NCI-H2081 treated with DMSO at 0.1 percent for 48 hours (cell line): ENCODE measurements at places on chromosomes 1 and 21.
A peak's percentile ranks its signal among the peaks of the same experiment; 100 is the strongest.

DNA sequence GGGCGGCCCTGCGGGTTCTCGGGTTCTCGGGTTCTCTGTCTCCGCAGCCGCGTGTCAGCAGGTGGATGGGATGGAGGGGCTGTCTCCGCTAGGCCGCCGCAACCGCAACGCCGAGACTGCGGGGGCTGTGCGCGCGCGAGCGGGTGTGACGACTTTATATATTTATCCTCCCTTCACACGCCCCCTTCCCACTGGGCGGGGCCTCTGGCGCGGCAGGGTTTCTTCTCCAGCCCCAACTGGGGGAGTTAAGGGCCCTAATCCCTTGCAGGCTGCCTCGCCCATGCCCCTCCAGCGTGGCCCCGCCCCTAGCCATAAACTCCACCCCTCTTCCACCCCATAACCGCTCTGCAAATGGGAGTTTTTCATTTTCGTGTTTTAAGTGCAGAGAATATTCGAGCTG, 3.4 kb downstream of the IGSF21 start:
- no peak for DNase-seq

- no peak for DNase-seq
Observed at GRCh38 chr1:169001353-169001752, 105.1 kb upstream of the ATP1B1 start.

DNA sequence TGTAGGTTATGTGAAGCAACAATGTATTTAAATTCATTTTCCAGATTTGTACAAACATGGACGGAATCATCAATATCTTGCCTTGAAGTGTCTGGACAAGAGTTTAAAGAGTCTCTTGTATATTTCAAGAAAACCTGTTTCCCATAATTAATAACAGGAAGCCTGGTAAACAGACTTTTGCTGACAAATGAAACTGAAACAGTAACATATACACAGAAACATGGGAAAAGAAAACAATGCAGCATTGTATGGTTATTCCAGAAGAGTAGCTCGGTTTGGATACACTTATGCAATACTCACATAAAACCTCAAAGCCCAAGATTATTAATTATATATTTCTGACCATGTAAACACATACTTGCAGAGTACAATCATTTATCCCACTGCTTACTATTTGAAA, 265.5 kb downstream of the PTPRC start:
- DNase-seq: no peak

DNA sequence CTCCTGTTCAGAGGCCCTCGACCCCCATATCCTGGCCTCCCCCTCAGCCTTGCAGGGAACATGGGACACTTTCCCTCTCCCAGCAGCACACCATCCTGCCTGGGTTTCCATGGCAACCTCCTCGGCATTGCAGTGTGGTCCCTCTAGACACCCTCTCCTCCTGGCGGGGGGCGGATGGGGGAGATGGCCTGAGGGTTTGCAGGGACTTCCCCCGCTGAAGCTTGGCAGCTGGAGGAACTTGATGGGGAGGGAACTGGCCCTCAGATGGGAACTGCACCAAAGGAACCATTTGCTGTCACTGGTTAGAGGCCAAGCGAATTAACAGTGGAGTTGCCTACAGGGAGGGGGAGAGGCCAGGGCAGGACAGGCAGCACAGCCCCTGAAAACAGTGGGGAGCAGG, 28.7 kb downstream of the RIMS3 start:
- DNase-seq: no peak

- no peak for DNase-seq
Observed at GRCh38 chr1:15028616-15029015, 124.9 kb upstream of the TMEM51 start.

DNA sequence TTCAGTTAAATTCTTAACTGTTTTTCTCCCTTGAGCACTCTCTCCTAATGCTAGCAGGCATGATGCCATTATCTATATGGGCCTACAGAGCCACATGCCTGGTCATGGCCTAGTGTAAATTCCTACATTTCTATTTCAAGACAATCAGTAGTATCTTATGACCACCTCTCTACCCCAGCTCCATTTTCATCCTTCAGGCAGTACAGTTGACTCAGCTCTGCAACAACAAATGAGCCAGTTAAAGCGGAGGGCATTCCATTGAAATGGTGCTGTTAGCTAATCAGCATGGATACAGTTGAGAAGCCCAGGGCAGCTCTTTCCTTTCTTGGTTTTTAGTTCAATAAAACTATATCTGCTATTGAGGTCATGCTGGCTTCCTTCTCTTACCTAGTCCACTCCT, 150.0 kb downstream of the PPP1R12B start:
- DNase-seq: no peak

DNA sequence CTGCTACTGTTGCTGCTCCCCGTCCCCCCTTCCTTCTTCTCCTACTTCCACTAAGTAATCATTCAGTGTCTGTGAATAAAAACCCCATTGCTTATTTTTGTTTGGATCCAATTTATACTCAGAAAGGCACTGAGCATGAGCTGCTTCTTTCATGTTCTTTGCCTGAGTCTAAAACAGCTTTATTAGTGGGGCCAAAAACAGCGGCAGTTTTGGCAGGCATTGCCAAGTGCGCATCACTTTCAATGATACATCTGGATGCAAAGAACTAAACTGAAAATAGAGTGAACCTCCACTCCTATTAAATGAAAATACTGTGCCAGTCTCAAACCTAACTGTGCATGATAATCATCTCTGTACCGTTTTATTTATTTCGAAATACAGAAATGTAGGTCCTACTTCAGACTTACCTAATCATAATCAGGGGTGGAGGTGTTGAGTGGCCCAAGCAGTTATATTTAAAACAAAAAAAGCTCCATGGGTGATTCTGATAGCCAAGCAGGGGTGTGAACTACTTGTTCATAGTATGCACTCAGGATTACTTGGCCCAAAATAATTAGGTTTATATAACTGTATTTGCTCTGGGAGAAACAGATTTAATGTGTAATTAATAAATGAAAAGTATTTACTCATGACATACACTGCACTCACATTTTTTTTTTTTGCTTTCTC, 48.4 kb downstream of the NEK7 start:
- no peak for DNase-seq

GRCh38 chr1:193555662-193556441, 369.4 kb upstream of the B3GALT2 start:
- DNase-seq: no peak

GRCh38 chr1:34790985-34791384, 1.8 kb upstream of the GJA4 start:
- no peak for DNase-seq

- no peak for DNase-seq
Observed at GRCh38 chr1:147611021-147611426, 59.3 kb downstream of the ACP6 start.

GRCh38 chr1:238409191-238409850, 518.6 kb upstream of the ZP4 start:
- no peak for DNase-seq

DNA sequence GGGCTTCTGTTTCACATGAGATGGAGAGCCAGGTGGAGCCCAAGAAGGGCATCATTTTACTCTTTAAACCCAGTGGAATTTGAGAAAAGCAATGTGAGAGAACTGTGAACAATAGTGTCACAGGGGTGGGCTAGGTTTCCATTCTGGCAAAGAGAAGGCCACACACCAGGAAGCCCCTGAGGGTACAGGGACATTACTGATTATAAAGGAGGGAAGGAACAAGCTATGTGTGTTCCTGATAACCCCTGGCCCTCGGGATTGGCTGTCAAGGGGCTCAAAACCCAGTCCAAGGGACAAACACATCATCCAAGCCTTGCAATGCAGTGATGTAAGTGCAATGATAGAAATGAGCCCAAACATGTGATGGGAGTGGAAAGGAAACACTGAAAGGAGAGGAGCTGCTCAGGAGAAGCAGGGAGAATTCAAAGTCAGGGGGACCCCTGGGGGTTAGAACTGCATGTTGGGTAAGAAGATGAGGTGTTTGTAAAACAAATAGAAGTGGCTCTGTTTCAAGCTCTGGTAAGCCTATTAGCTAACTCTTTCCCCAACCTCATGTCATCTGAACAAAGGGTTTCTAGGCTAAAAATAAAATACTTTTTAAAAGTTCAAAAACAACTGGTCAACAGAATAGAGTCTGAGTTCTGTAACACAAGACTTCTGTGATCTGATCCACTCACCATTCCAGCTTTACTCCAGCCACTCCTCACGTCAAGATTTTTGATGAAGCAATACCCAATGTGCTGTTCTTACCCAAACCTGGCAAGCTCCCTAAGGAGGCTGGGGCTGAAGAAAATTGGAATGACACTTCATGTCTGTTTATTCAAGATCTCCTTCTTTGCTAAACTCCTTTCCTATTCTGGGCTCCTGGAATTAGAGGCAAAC, 51.1 kb upstream of the IL12RB2 start:
- no peak for DNase-seq

DNA sequence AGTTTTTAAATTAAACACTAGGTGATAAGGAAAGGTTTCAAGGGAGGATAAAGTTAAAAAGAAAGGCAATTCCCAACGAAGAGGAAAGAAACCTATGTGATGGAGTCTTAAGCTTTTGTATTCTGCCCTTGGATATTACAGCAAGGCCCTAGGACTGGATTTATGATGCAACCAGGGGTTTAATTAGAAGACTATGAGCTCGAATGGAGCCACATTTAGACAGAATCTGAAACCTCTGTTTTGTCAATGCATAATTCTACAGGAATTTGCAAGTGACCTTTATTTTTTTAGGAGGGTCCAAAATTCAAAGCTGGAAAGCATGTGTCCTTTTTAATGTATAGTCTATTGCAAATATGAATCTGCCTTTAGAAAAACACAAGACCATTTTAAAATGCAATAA, 37.9 kb downstream of the TGFB2 start:
- DNase-seq: no peak

GRCh38 chr1:207933205-207933800, 22.4 kb upstream of the CD34 start:
- no peak for DNase-seq

- no peak for DNase-seq
Observed at GRCh38 chr1:180376253-180376652, 126.1 kb downstream of the ACBD6 start.

DNA sequence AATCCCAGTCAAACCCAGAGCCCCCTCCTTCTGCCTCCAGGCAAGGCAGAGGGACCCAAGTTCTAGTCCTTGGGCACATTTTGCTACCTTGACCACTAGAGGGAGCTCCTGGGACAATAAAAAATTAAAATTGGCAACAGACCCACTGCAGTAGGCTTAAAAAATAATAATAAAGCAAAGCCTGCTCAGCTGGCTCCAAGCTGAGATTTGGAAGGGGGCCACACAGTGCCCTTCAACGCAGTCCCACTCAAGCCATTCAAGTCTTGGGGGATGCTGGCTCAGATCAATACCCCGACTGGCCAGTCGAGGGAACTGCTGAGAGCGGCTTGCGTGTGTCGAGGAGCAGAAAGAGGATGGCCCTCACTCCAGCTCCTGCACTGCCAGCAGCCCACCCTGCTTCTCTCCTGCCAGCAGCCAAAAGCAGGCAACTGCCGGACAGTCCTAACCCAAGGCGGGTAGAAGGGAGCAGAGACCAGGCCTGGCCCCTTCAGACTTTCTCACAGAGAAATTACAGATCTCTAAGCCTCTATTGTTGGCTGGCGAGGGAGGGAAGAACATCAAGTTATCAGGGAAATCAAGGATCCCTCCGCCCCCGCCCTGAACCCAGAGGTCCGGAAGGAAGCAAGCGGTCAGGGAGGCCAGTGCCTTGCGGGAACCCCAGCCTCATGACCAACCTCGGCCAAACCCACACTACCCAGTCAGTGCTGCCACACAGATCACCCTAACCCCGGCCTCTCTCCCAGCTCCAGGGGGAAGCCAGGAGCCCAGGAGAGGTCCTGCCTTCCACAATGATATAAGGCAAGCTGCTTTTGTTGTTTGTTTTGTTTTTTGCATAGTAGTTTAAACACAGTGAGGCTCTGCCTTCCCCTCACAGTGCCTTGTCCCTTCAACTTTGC, 4.9 kb upstream of the ALDH4A1 start:
- DNase-seq: no peak

- no peak for DNase-seq
Observed at GRCh38 chr1:14055442-14056223, 355.6 kb downstream of the PRDM2 start.

GRCh38 chr1:94096797-94097549, 24.0 kb downstream of the ABCA4 start:
- DNase-seq: no peak

- peak; percentile 37 for DNase-seq
Observed at GRCh38 chr1:43934101-43934985, 742 bp downstream of the ARTN start.

DNA sequence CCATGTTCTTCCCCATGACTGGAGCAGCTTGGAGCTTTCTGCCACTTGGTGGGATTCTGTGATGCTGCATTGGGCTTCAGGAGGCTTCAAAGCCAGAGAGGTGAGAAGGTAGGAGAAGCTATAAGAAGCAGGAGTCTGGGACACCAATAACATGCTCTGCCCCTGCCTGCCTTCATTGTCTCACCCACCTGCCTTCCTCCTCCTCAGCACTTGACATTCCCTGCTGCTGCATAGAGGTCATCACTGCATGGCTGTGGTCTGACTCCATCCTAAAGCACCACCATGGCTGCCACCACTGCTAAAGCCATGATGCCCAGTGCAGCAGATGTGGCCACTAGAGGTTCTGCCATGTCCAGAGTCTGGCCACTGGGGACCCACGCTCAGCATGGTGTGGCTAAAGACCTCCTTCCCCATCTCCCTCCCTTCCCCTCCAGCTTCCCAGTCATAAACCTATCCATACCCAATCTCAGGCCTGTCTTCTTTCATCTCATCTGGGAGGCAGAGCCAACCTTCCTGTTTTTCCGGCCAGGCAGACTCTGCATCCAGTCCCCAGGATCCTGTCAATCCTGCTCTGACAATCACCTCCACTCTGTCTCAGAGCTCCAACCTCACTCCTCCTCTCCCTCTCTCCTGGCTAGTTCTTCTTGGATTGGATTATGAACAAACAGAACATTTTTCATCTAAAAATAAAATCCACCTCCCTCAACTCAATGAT, 285.1 kb upstream of the POU3F1 start:
- no peak for DNase-seq

DNA sequence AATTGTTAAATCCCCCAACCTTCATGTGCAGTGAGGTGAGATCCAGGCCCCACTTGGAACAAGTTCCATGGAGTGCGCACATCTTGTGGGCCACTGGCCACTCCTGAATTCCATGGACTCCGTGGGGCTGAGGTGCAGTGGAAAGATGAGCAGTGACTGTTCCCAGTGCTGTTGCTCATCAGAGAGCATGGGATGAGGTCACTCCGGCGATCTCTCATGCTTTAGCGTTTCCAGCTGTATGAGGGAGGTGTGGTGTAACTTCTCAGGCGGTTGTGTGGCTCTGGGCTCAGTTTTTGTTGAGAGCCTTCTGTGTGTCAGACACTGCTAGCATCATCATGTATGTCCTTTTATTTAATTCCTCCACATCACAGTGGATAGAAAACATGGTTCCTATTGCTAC, 96.2 kb downstream of the GALNT2 start:
- DNase-seq: no peak

- no peak for DNase-seq
Observed at GRCh38 chr1:114290341-114290740, 136.7 kb upstream of the SYT6 start.

- DNase-seq: no peak
Observed at GRCh38 chr21:22763442-22763841, 1765.2 kb downstream of the NCAM2 start.

GRCh38 chr1:35656148-35656862, 15.0 kb upstream of the PSMB2 start:
- no peak for DNase-seq

- no peak for DNase-seq
Observed at GRCh38 chr1:105914403-105914802, 1142.1 kb upstream of the PRMT6 start.

GRCh38 chr1:161185732-161186311, 8.5 kb upstream of the B4GALT3 start:
- no peak for DNase-seq

GRCh38 chr1:216555653-216556052, 132.4 kb upstream of the USH2A start:
- no peak for DNase-seq
